Stimulated activated CD8-positive, alpha-beta memory T cell treated with anti-CD3 and anti-CD28 coated beads, Interleukin-7, amount 100 ng/mL, for 1 hour (primary cell): ENCODE measurements at places on chromosomes 16 and 17.

GRCh38 chr16:77786186-77786847 is 2.0 kb upstream of the VAT1L start:
- no peak for DNase-seq

GRCh38 chr17:43779145-43780125 is 658 bp upstream of the DUSP3 start:
- DNase-seq, result no peak

- no peak for DNase-seq
These were observed 6.1 kb downstream of the RFFL start for GRCh38 chr17:35057332-35057915.

GRCh38 chr17:343211-343610 is 9.4 kb downstream of the RPH3AL start:
- DNase-seq, result no peak
